ENCODE measurements at places on chromosomes 13 and 19.

DNA sequence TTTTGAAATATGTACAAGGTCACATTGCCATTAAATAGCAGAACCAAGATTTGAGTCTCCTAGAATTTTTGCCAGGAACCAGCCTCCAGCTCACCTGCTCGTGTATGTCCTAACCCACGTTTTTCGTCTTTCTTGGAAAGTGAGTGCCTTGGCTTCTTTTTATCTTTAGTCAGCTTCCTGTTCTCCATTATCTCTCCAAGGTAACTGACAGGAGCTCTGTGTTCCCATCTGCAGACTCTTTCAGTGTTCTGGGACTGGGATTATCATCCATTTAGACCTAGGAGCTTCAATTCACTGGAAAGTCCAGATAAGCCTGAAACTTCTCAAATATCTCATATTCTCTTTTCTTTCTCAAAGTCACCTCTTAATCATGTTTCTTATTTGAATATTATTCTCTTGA is 193.7 kb downstream of the ZIC5 start:
- no peak for DNase-seq

- DNase-seq: no peak
Observed at GRCh38 chr13:62906896-62907295, 1491.2 kb upstream of the PCDH20 start.

DNA sequence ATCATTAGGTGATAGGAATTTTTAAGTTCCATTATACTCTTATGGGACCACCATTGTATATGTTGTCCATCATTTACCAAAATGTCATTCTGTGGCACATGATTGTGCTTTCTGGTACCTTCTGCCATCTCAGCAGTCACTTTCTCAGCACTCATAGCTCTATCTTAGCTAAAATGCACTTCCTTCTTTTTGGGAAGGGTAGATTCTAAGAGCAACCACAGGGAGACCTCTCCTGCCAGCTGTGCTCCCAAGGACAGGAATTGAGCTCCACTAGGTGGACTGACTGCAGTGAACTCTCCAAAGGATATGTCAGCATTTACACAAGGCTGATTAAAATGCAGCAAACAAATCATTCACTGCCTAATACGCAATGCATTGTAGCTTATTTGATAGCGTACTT is 91.8 kb upstream of the OBI1 start:
- DNase-seq: no peak

DNA sequence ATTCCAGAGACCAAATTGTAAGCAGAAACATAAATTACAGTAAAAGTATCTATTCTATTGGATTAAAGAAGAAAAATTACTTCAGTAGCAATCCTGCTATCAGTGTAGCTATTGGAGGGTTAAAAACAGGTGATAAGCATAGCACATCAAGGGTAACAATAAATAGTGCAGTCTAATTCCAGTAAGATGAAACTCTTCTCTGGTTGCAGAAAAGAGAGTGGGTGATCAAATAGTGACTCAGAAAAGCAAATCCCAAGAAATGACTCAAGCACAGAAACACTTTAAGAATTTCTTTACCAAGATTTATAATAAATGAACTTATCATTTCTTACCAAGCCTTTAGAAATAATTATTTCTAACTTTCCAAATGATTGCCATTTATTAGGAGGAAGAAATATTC is 135.7 kb downstream of the LMO7 start:
- no peak for DNase-seq

- DNase-seq: no peak
Observed at GRCh38 chr13:110942248-110942981, 27.5 kb upstream of the ANKRD10 start.

GRCh38 chr19:14495672-14496028 is 277 bp downstream of the GIPC1 start:
- DNase-seq: no peak

DNA sequence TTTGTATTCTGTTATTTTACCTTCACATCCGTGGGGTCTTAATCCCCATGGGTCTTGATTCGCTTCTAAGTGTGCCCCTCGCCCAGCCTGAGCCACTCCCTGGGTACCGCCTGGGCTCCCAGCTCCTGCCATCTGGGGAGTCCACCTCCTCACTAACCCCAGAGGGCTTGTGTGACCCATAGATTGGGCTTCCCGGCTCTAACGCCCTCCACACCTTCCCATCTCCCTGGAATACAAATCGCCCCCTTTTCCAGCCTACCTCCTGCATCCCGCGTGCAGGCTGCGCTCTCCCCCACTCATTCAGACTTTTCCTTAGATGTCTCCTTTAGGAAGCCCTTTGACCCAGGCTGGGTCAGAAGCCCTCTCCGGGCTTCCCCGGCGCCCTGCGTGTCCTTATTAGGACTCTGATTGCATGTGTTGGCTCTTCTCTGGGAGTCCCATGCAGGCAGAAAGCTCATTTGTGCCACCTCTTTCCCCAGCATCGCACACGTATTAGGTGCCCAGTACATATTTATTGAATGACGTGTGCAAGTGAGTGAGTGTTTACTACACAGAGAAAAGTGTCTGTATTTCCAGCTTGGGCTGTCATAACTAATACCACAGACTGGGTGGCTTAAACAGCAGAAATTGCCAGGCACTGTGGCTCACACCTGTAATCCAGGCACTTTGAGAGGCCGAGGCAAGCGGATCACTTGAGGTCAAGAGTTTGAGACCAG is 757 bp downstream of the CCDC124 start:
- no peak for DNase-seq

DNA sequence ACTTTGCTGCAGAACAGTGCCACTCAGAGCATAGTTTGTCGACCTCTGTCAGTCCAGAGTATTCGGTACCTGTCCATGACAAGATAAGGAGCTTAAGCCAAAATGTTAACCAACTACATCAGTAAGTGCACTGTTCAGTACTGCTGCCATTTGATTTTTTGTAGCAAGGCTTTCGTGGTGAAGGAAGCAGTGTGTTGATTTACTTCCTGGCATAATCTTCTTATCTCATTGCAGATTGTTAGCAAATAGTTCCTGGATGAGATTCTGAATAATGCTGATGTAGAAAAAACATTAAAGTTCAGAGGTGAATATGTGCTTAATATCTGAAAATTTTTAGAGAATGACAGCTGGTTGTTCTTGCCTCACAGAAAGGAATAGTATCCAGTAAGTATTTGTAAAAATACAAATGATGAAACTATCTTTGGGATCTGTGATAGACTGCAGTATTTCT is 85.7 kb downstream of the LRRC63 start:
- DNase-seq: no peak

- no peak for DNase-seq
Observed at GRCh38 chr13:19672990-19673389, 39.5 kb downstream of the MPHOSPH8 start.

- no peak for DNase-seq
Observed at GRCh38 chr13:93298713-93299112, 72.1 kb downstream of the GPC6 start.

GRCh38 chr19:33515921-33516320 is 5.7 kb downstream of the PEPD start:
- DNase-seq: no peak

- DNase-seq: no peak
Observed at GRCh38 chr13:50345804-50346203, 330.6 kb downstream of the KCNRG start.

DNA sequence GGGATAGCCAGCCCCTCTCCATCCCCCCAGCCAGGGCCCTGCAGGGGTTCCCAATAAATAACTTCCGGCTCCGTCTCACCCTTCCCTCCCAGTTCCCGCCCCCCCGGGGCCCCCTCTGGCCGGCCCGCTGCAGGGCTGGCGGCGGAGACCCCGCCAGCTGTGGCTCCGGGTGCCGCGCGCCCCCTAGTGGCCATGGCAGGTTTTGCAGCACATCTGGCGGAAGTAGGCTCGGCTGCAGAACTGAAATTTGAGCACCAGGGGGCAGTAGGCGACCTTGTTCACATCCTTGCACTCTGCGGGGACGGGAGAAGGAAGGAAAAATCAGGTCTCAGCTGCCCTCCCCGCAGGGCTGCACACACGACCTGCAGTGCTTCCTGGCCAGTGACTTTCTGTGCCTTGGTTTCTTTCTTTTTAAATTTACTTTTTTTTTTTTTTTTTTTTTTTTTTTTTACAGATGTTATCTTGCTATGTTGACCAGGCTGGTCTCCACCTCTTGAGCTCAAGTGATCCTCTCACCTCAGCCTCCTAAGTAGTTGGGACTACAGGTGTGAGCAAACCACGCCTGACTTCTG is 3.6 kb upstream of the MYO1F start:
- no peak for DNase-seq

DNA sequence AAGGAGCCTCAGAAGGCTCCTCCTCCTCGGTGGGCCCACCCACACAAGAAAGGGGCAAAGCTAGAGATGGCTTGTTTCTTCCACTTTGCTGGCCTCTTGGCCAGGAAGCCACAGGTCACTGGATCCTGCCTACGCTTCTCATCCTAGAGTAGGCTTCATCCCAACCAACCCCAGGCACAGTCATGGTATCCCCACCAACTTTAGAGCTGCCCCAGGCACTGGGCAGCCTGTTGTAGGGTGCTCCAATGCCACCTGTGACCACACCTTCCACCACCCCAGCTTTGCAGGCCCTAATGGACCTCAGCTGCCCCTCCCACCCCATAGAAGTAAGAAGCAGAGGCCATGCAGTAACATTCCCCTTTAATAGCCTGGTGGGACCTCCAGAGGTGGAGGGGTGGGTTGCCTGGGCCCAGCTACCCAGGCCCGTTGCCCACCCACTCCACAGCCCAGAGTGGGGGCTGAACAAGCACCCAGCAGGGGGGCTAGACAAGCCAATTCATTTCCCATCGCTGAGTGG is 522 bp upstream of the CHMP2A start:
- no peak for DNase-seq

- DNase-seq: no peak
Observed at GRCh38 chr19:10137751-10138682, 18.3 kb upstream of the EIF3G start.

DNA sequence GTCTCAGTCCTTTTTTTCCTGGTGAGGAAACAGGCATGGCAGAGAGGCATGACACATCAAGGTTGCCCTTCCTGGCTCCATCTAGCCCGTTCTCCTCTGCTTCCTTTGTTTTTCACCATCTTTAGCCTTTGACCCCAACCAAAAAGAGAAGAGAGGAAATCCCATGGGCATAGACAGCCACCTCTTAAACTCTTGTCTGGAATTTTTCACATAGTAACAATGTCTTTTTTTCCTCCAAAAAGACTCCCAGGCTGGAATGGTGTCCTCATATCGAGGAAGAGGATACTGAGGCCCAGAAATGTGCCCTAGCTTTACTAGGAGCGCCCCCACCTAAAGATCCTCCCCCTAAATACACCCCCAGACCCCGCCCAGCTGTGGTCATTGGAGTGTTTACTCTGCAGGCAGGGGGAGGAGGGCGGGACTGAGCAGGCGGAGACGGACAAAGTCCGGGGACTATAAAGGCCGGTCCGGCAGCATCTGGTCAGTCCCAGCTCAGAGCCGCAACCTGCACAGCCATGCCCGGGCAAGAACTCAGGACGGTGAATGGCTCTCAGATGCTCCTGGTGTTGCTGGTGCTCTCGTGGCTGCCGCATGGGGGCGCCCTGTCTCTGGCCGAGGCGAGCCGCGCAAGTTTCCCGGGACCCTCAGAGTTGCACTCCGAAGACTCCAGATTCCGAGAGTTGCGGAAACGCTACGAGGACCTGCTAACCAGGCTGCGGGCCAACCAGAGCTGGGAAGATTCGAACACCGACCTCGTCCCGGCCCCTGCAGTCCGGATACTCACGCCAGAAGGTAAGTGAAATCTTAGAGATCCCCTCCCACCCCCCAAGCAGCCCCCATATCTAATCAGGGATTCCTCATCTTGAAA is at the start of gene GDF15:
Gene GDF15 (plus strand): TSS at position 484 of the 868 bp plus-strand sequence. CDS start 32 bp downstream, at position 516.
- DNase-seq: no peak

DNA sequence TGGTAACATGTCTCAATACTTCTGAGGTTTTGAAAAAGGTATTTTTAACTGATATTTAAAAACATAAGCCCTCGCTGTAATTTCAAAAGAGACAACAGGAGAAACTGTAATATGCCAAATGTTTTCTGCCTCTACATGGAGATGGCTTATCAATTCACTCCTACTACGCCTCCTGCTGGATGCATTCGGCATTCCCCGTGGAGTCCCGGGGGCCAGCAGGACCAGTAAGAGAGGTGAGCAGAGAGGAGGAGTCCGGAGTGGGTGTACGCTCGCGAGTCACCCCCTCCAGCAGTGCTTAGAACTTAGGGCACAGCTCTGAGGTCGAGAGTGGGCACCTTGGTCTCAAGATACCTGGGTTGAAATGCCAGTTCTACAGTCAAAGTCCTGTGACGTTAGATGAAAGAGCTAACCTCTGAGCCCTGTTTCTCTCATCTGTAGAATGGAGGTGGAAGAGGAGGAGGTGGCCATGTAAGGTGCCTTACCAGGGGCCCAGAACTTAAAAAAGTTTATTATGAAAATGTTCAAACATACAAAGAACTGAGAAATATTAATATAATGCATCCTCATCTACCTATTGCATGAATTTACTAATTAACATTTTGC is 110.2 kb downstream of the STK24 start:
- no peak for DNase-seq
